Sigmoid colon (tissue), 7 donors: ENCODE measurements at places on chromosomes 5 and 9.

GRCh38 chr5:867300-867870 lies 16.6 kb upstream of the ZDHHC11 start:
- no peak for DNase-seq

DNA sequence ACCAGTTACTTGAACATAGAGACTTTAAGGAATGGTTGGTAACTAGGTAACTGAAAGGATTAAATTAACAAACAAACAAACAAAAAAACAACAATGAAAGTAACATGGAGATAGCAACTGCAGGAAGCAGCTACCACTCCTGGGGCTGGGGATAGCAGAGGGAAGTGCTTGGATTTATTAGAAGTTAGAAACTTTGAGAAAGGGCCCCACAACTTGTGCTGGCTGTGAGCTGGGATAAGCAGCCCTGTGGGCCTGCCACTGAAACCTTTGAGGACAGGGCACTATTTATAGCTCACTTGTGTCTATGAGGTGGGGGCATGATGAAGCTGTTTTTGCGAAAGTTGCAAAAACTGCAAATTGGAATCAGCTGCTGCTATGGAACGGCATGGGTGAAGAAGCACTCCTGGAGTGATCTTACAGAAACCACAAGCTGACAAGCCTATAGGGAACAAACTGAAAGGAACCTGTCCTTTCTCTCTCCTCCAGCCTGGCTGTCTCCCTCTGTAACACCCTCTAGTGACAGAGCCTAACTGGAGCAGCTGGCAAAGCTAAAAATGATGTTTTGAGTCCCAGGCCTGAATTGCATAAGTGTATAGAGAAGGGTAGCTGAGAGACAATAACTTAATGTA lies 91.4 kb upstream of the RANBP6 start:
- DNase-seq, result no peak

DNA sequence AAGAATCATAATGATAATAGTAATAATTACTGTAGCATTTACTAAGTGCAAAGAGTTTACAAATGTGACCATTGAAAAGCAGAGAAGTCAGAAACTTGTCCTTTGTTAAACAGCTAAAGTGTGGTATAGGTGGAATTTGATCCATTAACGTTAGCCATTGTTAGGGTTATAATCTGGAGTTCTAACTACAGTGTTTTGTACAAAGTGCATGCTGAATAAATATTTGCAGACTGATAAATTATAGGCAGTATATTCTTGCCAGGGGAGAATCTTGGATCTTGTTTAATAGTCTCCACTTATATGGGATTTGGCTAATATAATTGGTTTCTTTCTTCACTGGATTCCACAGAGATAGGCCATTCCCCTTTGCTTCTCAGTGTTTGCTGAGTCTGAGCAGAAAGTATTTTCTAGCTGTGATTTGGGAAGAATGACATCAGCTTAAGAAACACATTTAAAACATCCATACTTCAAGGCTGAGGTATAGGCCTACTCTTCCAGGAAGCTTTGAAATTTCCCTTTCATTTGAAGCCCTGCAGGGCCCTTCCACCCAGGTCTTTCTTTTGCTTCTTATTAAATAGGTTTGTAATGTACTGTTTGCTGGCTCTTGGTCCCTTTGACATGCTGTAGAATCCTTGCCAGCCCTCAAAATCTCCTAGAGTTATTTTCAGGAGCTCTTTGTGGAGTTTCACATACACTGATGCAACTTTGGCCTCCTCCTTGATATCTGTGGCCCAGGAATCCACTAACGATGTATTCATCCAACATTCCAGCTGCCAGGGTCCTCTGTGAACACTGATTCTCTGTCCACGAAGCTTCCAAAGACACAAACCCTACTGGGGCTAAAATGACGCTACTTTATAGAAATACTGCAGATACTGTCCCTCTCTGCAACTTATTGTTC lies 51.4 kb downstream of the ATP10B start:
- DNase-seq, result no peak

- no peak for DNase-seq
Observed at GRCh38 chr5:103264508-103264907, 5.9 kb downstream of the MACIR start.

- no peak for DNase-seq
Observed at GRCh38 chr5:159337016-159337955, 7.0 kb upstream of the IL12B start.

DNA sequence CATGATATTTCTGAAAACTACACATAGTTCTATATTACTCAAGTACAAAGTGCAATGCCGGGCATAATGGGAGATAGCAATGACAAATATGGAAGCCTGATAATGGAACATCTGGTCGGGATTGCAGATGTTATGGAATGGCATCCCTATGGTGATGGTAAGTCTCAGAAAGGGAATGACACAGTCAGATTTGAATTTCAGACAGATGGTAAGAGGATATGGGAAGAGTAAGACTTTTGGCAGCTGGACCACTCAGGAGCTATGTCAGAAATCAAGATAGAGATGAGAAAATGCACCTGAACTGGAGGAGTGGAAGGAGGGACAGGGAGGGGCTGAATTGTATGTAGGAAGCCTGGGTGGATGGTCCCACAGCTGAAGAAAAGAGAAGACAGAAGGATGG lies 200.0 kb downstream of the DTWD2 start:
- no peak for DNase-seq

DNA sequence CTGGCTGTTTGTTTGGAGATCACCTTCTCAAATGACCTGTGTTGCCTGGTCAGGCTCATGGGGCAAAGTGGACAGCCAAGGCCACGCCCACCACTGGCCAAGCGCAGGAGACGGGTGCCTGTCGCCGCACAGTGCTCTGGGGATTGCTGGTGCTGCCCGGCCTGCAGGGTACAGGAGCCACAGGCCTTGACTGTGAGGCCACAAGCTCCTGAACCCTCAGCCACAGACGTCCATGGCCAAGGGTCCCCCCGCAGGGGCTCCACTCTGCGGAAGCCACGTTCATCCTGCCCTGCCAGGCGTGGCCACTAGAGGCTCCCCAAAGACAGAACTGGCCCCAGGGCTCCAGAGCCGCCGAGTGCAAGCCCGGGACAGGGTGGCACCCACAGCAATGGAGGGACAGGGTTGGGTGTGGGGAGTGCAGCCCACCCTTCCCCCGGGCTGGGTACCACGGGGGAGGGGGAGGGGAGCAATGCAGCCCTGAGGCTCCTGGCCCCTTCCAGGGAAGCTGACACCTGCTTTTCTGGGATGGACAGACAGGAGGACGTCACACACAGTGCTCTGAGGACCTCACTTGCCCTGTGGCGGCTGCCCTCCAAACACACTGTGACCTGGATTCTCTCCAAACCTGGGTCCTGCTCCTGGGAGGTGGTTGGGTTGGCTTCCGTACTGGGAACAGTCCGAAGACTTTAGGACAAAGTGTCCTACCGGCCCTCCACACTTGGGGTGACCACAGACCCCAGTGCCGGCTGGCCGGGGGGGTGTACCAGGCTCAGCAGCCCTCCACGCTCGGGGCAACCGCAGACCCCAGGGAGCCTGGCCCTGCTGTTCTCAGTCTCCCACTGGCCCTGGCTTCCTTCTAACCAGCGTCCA lies 21.5 kb downstream of the TPPP start:
- peak; percentile 87 for DNase-seq

DNA sequence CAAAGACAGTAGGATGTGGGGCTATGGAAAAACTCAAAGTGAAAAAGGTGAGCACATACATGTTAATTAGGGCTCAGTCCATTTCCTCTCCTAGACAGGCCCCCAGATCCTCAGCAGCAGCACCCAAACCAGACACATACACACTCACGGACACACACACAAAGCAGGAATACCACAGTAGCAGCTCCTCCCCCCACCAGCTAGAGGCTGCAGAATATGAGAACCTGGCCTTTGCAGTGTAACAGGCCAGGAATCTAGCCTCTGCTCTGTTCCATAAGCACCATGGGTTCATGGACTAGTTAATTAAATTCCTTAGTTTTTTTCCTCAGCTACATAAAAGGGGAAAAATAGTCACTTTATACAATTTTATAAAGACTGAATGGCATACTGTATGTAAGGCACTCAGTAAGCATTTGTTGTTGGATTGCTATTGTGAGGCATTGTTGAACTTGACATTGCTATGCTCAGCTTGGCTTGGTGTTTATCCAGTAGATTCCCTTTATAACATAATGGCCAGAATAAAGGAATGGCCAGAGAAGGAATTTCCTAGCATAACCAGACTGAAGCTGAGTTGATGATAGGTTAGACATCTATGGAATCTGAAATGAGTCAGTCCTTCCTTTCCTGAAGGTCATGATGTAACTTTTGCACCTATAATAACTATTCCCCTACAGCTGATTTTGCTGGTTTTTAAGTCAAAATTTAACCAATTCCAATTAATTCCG lies 186.8 kb downstream of the SEMA5A start:
- DNase-seq, result no peak

- no peak for DNase-seq
Observed at GRCh38 chr5:132873119-132873929, at the start of gene LEAP2. Gene LEAP2, plus strand, starts transcription at chr5:132873668. Its CDS starts 27 bp downstream, at chr5:132873695.

GRCh38 chr5:58681943-58682342 lies 99.1 kb downstream of the RAB3C start:
- no peak for DNase-seq

DNA sequence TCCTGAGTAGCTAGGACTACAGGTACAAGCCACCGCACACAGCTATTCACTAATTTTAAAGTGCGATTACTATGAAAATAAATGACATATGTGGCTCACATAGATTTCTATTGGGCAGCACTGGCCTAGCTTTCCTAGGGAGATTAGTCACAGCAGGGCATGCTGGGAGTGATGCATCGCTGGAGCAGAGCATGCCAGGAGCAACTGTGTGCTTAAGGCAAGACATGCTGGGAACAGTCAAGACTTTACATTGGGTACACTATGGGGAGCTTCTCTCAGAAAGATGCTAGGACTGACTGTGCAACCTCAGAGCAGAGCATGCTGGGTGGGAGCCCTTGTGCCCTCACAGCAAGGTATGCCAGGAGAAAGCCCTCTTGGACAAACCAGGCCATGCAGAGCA lies 9.3 kb downstream of the ST6GALNAC6 start:
- DNase-seq, result no peak

DNA sequence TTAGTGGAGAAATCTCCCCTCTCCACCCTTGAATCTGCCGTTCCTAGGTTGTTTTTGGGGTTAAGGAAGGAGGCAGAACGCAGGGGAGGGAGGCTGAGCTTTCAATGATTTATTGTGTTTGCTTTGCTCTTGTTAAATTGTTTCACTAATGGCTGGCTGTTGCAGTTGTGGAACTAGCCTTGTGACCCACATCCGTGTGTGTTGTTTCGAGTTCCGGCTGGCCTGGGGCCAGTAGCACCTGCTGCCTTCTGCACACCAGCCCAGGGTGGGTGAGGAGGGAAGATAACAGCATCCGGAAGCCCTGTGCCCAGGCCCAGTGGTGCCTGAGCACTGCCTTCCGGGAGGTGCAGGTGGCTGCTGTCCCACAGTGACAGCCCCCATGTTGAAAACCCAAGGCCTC lies 3.6 kb downstream of the ERGIC1 start:
- DNase-seq, result peak; percentile 90

DNA sequence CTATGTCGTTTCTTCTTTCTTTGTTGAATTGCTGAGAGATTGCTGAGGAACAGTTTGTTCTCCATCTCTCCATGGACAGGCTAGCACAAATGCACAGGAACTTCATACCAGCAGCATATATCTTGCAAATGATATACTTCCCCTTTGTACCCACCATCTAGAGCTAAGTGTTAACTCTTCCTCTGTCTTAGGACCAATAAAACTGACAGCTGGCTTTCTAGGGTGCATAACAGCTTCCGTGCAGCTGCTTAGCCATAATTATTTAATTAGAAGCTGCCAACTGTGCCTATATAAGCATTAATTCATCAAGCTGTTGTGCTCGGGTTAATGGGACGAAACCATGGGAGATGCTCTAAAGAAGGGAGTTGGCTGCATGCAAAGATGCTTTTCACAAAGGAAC lies 38.7 kb downstream of the KCTD16 start:
- no peak for DNase-seq

GRCh38 chr5:140240987-140241706 lies 61.8 kb downstream of the PFDN1 start:
- peak; percentile 97 for DNase-seq

GRCh38 chr9:124812441-124812876 lies 35.5 kb downstream of the OLFML2A start:
- DNase-seq, result peak; percentile 93

DNA sequence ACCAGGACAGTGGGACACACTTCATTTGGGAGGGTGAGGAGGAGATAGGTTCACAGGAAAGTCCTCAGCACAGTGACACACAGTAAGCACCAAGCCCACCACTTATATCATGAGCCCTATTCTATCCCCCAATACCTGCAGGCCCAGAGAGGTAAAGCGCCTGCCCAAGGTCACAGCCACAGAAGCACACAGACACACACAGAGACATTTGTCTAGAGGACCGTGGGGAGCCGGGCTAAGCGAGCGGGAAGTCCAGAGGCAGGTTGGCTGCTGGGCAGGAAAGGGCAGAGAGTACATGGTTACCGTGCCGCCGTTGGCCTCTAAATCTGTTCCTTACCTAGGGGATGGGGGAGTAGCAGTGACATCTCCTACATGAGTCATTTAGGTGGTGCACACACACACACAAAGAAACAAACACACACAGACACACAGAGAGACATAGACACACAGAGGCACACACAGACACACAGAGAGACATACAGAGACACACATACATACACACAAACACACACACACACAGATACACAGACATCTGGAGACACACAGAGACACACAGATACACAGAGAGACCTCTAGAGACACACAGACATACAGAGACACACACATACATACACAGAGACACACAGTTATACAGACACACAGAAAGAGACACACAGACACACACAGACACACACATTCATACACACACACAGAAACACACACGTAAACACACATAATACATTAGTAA lies 15.9 kb upstream of the DUSP1 start:
- DNase-seq, result no peak

- no peak for DNase-seq
Observed at GRCh38 chr5:160097991-160098390, 21.3 kb downstream of the PWWP2A start.

DNA sequence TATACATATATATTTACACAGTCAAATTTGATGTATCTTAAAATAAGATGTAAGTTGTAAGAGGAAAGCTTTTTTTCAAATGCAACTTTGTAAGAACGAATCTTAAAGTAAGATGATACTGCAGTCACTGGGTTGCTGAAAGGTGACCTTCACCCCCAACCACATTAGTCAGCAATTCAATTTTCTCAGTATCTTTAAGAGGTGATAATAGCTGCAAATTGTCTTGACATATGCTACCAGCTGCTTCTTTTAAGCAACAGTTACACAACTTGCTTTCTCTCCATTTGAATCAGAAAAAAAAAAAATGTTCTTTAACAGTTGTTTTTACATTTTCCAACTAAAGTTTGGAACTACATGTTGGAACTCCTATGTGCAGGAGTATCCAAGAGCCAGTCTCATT lies 246.6 kb upstream of the CCNG1 start:
- no peak for DNase-seq
